Cortex of kidney (tissue), 1 donor: ENCODE measurements at places on chromosomes 11 and 22.

- DNase-seq: no peak
These were observed 77.0 kb downstream of the ST3GAL4 start for GRCh38 chr11:126432525-126432924.

DNA sequence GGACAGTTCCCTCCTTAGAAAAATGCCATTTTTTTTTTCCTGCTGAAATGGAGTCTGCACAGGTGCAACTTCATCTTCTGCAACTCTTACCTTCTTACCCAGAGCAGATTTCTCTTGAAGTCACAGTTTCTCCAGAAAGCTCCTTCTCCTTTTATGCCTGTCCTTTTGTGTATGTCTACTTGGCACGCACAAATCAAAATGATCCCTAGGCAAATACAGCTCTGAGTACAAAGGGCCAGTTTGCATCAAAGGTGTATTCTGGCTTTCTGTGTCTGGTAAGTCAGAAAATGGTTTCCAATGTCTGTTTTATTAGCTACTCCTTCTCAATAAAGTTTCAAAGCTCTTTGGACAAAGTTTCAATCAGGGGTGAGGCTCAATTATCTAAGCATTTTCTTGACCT, 2.5 kb downstream of the CLDN25 start:
- no peak for DNase-seq

DNA sequence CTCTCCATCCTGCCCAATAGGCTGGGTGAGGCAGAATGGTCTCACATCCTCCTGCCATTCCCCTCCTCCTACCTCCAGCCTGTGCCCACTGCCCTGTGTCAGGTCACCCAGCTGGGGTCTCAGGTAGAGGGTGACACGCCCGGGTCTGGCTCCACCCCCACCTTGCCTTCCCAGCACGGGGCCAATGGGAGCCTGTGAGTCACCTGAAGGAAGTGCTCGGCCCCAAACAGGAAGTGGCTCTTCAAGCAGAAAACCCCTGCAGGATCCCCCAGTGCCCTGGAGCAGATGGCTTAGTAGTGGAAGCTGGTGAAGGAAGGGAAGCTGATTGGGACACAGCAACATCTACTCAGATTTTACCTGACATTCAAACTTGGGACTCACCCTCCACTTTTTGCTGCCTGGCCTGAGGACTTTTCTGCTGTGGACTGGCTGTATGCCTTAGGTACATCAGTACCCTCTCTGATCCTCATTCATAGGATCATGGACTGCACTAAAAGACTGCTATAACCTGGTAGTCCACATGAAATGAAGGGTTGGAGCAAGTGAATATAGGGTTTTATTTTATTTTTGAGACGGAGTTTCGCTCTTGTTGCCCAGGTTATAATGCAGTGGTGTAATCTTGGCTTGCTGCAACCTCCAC, 33.4 kb downstream of the GDPD5 start:
- no peak for DNase-seq

DNA sequence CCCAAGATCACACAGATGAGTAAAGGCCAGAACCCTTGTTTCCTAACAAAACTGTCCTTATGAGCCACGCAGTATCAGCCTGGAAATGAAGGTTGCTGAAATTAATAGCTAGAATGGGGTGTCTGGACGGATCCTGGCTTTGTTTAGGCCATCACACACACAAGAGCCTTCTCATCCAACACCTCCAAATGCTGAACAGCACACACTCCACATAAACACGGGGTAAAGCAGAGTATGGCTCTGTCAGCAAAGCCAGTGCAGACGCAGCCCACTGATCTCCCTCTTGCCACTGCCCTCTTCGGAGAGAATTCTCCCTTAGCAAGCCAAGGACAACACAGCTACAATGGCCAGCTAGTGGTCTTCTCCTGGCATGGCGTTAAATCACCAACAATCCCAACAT, 392.6 kb upstream of the SYN3 start:
- no peak for DNase-seq

DNA sequence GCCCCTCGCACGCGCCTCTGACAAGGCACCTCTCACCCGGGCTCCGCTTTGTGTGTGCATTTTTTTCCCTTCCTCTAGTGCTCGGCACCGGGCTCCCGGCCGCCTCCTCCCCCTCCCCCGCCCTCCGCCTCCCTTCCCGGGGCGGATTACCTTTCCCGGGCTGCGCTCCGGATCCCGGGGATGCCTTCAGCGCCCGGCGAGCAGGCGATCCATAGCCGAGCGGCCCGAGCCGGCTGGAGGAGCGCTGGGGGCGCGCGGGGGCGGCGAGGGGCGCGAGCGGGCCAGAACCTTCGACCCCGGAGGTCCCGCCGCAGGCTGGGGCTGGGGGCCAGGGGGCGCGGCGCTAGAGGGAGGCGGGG, 282 bp downstream of the MPPED2 start:
- DNase-seq: no peak

DNA sequence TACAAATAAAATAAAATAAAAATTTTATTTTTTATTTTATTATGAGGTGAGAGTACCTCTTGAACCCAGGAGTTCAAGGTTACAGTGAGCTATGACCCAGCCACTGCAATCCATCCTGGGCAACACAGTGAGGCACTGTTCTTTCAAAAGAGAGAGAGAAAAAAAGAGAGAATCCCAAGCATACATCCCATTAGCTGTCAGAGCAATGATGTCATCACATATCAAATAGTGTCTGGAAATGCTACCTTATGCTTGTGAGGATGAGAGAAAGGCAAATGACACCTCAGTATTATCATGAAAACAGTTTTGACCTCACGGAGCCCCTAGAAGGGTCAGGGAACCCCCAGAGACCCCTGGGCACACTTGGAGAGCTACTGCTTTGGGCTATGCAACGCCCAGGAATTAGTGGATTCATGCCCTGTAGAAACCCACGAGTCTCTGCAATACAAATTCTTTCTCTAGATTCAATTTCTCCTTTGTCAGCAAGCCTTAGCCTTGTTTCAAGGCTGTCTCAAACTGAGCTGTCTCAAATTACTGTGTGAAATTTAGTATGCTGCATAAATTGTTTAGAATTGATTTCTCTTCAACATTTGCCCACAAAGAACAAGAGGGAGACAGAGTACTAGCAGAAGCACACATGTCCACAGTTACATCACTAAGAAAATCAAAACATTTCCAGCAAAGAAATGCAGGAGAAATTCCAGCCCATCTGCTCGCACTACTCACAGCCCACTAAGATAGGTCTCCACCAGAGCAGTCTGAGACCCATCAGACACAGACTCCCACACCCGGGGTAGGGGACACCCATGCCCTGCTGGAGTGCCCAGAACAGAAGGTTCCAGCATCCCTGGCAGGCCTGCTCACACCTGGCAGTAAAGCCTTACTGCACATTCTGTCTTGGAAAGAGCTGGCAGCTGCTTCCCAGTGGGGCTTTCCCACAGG, 18.1 kb downstream of the DGCR2 start:
- no peak for DNase-seq

GRCh38 chr11:2229713-2230297, 40.6 kb downstream of the ASCL2 start:
- DNase-seq: no peak

GRCh38 chr22:20422271-20423007, 15.2 kb downstream of the SCARF2 start:
- DNase-seq: no peak

DNA sequence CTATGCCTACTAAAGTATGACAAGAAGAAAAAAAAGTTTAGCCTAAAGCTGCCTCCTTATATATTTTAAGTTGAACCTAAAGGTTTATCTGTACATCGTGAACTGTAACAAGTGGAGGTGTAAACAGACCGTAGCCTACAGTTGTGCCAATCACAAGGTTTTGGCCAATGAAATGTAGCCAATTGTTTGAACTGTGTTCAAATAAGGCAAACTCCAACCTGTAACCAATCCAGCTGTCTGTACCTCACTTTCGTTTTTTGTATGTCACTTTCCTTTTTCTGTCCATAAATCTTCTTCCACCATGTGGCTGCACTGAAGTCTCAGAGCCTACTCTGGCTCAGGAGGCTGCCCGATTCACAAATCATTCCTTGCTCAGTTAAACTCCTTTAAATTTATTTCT, 6.8 kb upstream of the EI24 start:
- no peak for DNase-seq

DNA sequence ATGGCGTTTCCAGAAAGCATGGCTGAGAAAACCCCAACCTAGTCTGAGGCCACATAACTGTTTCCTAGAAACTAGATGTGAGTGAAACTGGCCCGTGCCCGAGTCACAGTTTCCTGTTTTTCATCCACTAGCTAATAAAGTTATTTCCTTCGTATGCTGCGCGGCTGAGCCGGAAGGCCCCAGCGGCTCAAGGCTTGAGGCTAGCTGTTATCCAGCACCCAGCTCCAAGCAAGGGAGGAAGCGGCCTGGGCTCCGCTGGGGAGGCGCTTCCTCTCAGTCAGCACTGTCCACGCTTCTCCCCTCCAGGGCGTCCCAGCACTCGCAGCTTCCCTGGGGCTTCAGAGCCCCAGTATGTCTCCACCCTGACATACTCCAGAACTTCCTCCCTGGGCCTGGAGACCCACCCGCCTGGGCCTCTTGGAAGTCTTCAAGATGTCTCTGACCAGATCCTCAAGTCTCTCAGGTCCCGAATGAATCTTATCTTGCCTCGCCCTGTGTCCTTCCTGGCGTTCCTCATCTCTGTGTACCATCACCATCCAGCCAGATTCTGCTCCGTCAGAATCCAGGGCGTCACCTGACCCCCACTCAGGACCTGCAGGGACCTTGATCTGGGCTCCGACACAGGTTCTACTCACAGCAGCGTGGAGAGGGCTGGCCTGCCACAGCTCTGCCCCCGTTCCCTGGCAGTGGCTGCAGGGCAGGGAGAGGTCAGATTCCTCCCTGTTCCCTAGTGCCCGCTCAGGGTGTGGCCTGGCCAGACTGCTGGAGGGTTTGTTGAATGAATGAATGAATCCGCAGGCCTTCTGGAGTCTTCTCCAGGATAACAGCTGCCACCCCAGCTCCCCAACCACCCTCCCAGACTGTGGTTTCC, 81.9 kb downstream of the LRRC32 start:
- DNase-seq: no peak

GRCh38 chr11:112806876-112807275, 154.3 kb upstream of the NCAM1 start:
- no peak for DNase-seq

DNA sequence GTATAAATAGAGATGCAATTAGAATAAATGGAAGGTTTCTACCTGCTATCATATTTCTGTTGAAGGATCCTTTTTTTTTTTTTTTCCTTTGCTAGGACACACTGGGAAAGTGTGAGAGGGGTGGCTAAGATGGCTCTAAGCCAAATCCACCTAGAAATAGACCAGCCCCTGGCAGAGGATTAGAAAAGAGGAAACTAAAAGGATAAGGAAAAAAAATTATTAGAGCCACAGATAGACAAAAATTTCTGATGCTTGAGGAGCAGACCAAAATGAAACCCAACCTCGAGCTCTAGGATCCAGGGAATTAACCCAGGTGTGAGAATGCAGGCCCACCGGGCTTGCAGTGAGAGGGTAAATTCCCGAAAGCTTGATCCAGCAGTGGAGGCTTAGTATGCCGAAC, 262.3 kb downstream of the CADM1 start:
- no peak for DNase-seq

- DNase-seq: no peak
These were observed 10.0 kb upstream of the MICAL2 start for GRCh38 chr11:12100429-12100828.

GRCh38 chr11:78234006-78234405, 45.3 kb downstream of the USP35 start:
- no peak for DNase-seq

GRCh38 chr22:26616650-26617049, 1.2 kb downstream of the CRYBB1 start:
- no peak for DNase-seq

DNA sequence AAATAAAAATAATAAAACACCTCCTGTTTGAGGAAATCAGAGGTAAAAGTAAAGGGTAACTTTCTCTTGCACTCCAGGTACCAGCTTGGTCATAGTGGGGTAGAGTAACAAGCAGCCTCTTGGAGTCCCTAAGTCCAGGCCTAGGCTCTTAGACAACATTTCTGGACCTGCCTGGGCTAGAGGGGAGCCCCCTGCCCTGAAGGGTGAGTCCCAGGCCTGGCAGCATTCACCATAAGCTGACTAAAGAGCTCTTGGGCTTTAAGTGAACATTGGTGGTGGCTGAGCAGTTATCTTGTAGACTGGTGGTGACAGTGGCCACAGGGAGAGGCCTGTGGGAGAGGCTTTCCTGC, 18.6 kb upstream of the OR56A3 start:
- DNase-seq: no peak

GRCh38 chr11:13761250-13761649, 92.8 kb downstream of the FAR1 start:
- no peak for DNase-seq

DNA sequence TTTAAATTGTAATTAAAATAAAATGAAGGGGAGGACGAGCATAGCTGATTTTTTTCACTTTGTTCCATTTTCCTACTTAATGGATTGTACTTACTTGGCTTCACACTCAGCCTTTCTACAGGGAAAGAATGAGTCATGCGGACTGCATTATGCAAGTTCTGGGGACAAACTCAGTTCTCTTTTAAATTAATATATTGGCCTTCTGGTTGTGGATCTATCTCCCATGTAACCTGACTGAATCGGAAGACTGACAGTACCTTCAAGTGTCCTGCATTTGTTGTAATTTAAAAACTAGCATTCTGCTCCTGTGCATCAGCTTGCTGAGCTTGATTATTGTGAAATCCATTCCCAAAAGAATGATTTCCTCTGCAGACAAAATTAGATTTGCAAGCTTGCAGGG, 12.2 kb downstream of the OR8D1 start:
- no peak for DNase-seq
